Activated CD4-positive, alpha-beta T cell treated with anti-CD3 and anti-CD28 coated beads for 36 hours (primary cell): ENCODE measurements at places on chromosomes 1 and 21. TPM values are rescaled to one million over a fixed set of nuclear protein-coding genes. Genes with fewer than 3 reads are reported as not detected.
A peak's percentile ranks its signal among the peaks of the same experiment; 100 is the strongest.

The DIO1 gene
- total RNA-seq: not detected

The SHISA4 gene
- 0.26 TPM for total RNA-seq

The NASP gene
- 228 TPM for total RNA-seq

The RGSL1 gene
- not detected for total RNA-seq

The PTPN22 gene
- 42.4 TPM for total RNA-seq

DNA sequence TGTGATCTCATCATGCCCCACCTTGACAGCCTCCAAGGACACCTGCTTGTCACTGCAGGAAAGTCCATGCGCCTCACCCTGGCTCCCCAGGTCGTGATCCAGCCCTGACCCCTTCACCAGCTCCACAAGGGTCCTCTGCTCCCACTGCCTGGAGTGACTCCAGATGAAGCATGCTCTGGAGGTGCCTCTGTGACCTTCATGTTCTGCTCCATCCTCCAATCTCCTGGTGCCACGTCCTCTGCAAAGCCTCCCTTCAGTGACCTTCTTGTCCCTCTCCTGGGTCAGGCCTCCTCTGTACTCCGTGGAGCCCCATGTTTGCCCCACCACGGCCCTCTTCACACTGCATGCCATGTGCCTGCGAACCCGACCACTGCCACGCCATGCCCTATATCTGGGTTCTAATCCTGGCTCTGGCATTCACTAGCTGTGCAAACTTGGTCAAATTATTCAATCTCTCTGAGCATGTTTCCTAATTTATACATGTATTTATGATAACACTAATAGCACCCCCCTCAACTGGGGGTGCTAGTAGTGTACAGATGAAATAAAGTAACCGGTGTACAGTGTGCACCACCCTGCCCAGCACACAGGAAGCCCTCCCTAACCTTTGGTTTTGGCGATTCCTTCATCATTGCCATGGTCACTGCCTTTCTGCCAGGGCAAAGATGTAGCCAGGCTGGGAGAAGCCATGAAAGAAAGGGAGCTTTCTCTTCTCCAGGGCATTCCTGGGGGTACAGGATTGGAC, 77.4 kb downstream of the STUM start:
- DNase-seq: no peak

- DNase-seq: no peak
These were observed 820.9 kb upstream of the ADGRL4 start for GRCh38 chr1:79827446-79827845.

DNA sequence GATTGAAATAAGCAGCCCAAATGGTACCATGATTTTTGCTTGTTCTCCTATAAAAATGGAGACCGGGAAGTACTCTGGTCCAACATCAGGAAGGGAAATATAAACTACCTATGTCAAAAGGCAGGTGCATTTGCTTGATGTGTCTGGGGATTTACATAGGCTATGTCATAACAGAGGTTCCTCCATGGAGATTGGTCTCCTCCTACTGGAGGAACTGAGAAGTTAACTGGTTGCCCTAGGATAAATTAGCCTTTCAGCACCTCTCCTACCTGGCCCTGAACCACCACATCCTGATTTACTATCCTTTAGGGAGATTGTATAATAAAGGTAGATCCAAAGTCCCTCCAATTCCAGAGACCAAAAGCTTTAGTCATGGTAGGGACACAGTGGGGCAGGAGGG, 1109.3 kb upstream of the B3GALT2 start:
- peak; percentile 27 for DNase-seq

- peak; percentile 26 for DNase-seq
These were observed 367 bp downstream of the WNT2B start for GRCh38 chr1:112509005-112509659.

DNA sequence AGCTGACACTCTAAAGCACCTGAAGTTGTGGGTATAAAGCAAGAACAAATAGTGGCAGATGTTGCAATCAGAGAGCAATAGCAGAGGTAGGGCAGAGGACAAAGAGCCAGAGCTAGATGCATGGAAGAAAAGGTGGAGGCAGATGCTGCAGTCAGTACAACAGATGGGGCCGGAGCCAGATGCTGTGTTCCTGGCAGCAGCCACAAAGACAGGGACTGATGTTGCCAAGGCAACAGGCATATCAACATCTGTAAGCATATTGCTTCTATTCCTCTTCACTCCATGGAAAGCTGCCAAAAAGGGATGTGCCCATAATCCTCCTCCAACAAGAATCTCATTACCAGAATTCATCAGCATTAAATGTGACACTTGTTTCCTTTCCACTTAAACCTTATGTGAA, 108.0 kb downstream of the TNNI3K start:
- no peak for DNase-seq

DNA sequence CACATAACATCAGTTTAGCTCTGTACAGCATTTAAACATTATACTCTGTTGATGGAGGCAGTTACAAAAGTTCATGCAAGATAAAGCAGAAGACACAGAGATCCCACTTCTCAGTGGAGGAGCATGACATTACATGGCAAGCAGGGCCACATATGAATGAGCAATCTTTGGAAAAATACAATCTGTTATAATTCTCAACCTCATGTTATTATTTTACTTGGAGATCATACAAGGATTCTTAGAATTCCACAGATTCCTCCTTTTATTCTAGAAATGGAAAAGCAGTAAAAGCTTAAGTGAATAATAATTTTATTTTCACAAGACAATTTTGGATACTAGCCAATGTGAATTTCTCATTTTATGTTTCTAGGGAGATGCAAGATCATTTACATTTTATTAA, 66.6 kb downstream of the IFI44 start:
- no peak for DNase-seq

DNA sequence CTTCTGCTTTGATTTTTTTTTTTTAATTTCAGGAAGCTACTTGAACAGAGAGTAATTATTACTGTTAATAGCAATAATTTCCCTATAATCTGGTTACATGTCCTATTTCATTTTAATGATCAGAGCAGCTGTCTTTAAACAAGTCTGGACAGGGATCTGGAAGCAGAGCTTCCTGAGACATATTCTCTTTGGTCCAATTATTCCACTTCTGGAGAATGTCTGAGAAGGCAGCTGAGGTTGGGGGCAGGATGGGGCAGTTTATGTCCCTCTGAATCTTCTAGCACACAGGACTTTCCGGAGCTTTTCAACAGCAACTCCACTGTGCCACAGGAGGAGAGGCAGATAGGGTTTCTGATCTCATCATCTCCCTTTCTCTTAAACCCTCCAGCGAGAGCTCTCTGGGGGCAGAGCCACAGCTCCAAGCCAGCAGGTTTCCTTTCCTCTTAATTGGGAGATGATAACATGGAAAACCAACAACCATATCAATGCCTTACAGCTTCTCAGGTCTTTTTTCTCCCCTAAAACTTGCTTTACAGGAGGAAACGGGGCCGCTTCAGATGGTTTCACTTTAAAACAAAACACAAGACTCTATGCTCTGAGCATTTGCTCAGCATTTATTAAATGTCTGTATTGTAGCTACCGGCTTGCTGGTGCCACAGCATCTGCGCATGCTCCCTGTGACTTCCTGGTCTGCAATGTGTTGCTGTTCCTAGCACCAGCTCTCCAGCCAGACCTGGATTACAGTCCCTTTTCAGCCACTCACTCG, 425.7 kb upstream of the USP24 start:
- DNase-seq: peak; percentile 51

DNA sequence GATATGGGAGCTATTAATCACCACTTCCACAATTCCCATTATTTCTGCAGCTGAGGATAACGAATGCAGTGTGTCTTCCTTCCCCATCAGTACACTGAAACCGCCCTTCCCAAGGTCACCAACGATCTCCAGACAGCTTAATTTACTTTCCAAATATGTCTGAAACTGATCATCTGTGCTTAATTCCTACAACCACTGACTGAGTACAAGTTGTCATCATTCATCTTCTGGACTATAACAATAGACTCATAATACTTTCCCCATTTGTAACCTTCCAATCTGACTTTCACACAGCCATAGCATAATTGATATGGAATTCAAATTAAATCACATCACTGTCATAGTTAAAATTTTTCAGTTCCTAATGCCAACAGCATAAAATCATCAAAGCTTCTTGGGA, 17.4 kb downstream of the DNM3 start:
- no peak for DNase-seq

- no peak for DNase-seq
These were observed 63.0 kb downstream of the HIVEP3 start for GRCh38 chr1:41855713-41856112.

DNA sequence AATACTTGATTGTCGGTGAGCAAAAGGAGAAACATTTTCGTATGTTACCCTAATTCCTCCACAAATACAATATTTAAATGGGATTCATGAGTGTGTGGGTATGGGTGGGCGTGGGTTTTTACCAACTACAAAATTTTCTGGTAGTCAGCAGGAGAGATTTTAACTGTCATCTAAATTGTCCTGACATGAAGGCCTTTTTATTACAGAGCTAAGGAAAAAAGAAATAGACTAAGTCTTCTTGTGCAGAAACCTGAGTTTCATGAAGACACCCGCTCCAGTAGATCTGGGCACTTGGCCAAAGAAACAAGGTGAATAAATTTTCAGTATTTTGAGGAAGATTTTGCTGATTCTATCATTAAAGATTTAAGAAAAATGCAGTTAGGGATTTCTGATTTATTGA, 752 bp downstream of the RGS18 start:
- DNase-seq: no peak

- DNase-seq: no peak
These were observed 1.1 kb upstream of the COL8A2 start for GRCh38 chr1:36126005-36126716.

GRCh38 chr1:11925938-11926292, 312 bp downstream of the KIAA2013 start:
- DNase-seq: no peak

DNA sequence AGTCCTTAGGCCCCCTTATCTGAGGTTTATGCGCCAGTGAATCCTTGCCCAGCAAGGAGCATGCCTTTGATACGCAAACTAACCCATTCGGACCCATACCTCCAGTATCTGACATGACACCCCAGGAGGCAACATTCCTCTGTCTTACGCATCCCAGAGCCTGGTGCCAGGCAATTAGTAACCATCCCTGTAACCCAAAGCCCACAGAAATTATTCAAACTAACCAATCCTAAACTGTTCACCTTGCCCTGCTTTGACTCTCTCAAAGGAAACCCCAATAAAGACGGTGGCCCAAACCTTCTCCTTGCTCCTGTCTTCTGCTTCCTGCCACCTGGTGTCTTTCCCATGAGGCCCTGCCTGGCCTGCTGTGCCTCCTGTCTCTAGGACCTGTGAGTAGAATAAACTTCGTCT, 36.4 kb downstream of the ZNF496 start:
- no peak for DNase-seq

- DNase-seq: no peak
These were observed 5.9 kb upstream of the DPT start for GRCh38 chr1:168734946-168735345.

DNA sequence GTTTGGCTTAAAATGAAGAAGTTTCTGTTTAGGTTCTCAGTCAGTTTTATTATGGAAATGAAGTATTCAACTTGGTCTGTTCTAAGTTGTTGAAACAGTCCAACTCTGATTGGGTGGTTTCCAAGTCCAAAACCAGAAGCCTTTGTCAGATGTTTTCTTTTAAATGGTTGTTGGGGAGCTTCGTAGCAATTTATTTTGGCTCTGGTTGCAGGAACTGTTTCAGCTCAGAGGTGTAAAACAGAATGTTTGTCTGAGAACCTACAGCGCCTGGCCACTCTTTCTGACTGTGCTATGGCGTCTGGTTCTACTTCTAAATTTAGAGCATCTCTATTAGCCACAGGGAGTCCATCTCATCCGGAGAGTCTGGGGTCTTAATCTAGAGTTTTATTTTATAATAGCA, 582.6 kb upstream of the TMPRSS15 start:
- DNase-seq: no peak

DNA sequence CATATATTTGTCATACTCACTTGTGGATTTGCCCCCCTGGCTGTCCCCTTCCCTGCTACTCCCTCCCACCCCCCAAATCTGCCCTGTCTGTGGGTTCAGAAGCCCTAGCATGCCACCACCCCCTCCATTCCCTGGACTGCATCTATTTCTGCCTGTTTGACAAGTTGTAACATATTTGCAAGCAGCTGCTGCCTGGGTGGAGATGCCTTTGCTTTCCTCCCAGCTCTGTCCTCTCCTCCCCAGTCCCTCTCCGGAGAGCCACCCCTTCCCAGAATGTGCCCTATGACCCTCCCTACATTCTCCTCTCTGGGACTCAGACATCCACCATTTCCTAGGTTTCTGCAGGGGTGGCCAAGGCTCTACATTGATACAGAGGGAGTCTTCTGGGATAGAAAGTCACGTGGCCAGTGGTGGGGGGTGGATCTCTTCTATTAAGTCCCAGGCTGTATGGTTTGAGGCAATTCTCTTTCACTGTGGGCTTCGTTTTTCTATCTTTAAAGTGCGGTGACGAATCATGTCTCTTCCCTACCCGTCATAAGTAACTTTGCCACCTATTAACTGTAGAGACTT, 6.0 kb upstream of the MYOG start:
- DNase-seq: no peak
